ENCODE measurements at places on chromosomes 1 and 21.

GRCh38 chr1:26626994-26627393 lies 68.8 kb upstream of the ARID1A start:
- no peak for DNase-seq

DNA sequence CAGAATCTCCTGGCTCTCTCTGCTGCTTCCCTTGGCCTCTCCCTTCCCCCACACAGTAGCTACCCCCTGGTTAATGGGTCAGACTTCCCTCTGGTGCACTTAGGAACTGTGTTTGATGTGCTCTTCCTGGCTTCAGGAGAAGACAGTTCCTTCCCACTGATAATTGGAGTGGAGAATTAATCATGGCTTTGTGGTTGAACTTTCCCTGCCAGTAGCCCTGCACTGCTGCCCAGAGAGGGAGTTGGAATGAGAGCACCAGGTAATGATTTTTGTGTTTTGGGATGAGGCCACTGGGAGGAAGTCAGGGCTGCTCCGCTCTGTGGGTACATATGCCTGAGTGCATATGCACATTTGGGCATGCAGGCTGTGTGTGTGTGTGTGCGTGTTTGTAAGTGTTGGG lies 39.7 kb upstream of the PADI2 start:
- DNase-seq, result no peak

DNA sequence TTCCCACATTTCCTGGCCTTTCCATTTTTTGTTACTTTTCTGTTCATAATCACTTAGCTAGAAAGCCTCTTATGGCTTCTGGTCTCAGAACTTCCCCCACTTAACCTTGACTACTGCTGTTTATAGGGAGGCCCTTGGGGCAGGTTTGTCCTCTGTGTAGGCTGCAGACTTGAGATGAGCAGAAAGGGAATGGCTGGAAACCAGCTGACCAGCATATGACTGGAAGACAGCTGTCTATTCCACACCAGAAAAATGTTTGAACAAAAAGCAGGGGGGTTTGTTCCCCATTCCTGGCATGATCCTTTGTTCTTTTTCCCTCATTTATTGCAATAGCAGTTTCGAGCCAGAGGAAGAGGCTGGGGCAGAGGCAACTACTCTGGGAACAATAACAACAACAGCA lies 4.9 kb upstream of the SH3D21 start:
- DNase-seq, result no peak

- DNase-seq, result no peak
These were observed 680.3 kb downstream of the PLA2G4A start for GRCh38 chr1:187509091-187509490.

DNA sequence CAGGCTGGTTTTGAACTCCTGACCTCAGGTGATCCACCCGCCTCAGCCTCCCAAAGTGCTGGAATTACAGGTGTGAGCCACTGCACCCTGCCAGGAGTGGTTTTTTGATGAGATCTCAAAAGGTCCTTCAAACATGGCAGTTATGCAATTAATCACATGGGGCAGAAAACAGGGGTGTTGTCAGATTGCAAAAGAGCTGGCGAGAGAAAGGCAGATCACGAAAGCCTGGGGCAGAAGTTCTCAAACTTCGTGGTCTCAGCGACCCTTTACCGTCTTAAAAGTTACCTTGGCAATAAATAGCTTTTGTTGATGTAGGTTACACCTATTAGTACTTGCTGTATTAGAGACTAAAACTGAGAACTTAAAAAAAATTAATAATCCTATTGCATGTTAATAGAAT lies 16.1 kb downstream of the CNR2 start:
- DNase-seq, result no peak

- DNase-seq, result no peak
These were observed 77.9 kb upstream of the NFIA start for GRCh38 chr1:61004262-61005003.

DNA sequence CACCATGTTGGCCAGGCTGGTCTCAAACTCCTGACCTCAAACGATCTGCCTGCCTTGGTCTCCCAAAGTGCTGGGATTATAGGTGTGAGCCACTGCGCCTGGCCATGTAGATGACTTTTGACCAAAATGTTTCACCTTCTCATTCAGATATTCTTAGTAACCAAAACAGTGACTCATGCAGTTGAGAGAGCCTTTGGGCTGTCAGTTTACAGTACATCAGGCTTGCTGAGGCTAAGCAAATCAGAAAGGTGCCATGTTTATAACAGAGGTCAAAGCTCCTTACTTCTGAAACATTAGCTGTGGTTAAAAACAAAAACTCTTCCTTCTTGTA lies 21.0 kb downstream of the CNIH4 start:
- DNase-seq, result no peak

- no peak for DNase-seq
These were observed 114.6 kb upstream of the NEK7 start for GRCh38 chr1:198042168-198042567.
